ENCODE measurements at places on chromosomes 3 and 15.

DNA sequence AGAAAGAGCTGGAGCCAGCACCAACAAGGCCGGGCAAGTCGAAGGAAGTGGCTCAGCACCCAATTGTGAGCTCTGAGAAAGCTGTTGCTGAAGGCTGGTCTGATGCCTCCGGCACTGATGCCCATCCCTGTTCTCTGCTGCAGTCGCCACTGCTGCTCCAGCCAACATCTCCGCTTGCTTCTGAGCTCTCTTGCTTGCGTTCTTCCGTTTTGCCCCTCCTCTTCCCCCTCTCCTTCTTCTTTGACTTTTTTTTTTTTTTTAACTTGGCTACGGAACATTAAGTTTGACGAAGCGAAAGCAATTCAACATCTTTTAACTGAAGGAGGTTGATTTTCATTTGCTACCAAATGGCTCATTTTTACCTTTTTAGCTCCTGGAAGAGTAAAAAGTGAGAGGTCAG, 442.9 kb downstream of the MCTP2 start:
- ATAC-seq: no peak

- peak; percentile 76 for ATAC-seq
Measured at GRCh38 chr3:50246517-50246954, 10.5 kb downstream of the GNAI2 start.

GRCh38 chr15:83695901-83696425, 42.0 kb downstream of the ADAMTSL3 start:
- ATAC-seq: no peak

GRCh38 chr15:33191591-33191990, 2.9 kb downstream of the FMN1 start:
- ATAC-seq: no peak

DNA sequence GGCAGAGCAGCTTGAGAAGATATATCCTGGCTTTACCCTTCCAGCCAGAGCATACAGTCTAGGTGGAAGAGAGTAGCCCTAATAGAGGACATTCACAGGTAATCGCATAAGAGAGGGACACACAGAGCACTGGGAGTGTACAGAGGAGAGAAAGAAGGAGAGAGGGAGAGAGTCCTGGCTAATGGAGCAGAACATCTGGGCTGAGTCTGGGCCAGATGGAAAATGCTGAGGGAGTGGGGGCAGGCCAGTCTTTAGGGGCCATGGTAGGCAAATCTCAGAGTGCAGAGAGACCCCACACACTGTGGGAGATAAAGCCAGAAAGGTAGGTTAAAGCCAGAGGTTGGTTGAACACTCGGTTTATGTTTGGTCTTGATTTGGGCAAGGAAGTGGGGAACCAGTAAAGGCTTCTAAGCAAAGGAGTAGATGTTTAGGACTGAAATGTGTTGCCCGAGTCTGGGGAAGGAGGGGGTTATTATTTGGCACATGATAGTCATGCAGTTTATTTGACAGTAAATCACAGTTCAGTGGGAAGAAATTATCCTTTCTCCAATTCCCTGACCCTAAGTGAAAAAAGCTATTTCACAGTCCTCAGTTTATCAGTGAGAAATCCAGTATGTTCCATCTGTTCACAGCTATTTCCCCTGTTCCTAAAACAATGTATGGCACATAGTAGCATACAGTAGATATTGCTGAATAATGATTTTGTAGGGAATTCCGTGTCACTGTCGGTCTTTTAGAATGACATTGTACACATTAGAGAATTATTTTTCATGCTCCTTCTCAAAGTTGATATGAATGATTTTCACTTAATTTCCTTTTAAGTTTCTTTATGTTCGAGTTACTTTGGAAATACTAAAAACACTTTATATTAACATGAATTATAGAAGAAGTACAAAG, 45.7 kb downstream of the PDHB start:
- no peak for ATAC-seq

DNA sequence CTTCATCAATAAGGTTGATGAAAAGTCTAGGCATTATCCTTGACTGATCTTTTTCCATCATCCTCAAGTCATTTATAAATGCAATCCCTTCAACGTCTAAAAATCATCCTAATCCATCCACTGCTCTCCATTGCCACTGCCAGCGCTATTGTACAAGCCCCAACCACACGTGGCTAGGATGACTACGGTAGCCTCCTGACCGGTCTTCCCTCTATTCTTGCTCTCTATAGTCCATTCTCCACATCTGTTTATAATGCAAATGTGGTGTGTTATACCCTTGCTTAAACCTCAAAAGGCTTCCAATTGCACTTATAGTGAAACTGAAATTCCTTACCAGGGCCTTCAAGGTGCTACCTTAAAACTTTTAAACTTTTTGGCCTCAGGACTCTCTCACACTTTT, 410.6 kb upstream of the ADAMTS9 start:
- no peak for ATAC-seq

- ATAC-seq: no peak
Measured at GRCh38 chr3:192930577-192930976, 12.9 kb upstream of the MB21D2 start.

DNA sequence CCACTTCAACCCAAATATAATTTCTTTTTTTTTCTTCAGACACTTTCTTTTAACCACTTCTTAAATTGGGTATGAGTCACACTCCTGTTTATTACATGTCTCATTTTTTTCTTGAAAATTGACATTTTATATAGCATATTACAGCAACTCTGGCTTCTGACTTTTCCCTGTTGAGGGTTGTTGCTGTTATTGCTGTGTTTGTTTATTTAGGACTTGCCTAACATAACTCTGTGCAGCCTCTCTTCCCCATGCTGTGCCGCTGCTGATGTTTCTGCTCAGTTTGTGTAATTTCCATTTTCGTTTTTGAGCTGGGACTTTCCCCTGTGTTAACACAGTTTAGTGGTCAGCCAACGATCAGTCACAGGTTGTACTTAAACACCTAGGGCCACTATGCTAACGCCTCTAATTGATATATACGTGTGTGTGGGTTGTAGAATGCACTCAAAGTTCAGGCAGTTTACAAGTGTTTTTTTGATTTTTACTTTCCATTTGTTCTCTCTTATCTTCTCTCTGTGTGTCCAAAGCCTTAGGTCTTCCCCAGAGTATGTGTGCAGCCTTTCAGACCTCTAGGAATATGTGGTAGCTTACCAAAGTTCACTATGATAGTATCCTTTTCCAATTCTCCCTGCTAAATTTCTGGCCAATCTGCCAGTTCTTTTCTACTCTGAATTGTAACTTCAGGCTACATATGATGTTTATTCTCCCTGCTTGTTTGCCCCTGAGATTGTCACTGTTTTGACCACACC, 337.2 kb downstream of the ZBTB20 start:
- peak; percentile 92 for ATAC-seq

Measured in stimulated activated memory B cell treated with anti-CD40 and anti-IgM and Interleukin-4, amounts not matched to agents 10 μg/mL and 1 μg/mL and 100 μg/mL, for 72 hours (primary cell).